ENCODE measurements at places on chromosomes 4 and X. TPM values are rescaled to one million over a fixed set of nuclear protein-coding genes. Genes with fewer than 3 reads are reported as not detected.
A peak's percentile ranks its signal among the peaks of the same experiment; 100 is the strongest.

DNA sequence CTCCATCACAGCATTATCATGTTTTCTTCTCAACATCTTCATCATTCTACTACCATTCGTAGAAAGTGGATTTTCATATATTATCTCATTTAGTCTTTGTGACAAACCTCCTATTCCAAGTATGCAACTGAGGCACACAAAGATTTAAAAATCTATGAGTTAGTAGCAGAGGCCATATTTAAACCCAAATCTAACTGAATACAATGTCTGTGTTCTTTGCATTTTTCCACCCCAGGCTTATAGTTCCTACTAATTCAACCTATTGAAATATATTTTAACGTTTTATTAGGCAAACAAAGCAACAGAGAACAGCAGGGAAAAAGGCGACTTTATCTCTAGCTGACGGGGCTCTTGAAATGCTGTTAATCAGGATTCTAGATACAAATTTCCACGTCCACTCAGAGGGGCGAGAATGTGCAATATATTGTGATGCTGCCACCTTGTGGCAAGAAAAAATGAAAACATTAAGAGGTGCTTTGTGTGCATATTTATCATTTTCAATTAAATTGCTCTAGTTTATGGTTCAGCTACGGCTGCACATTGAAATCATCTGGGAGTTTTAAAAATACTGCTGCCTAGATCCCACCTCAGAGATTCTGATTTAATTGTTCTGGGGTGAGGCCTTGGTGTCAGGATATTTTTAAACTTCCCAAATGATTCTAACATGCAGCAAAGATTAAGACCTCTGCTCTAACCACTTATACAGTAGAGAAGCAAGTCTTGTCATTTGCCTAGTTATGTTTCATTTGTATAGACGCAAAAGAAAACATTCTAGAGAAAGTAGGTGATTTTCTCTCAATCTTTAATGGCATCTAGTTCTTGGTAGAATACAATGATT, 315.9 kb downstream of the MAPK10 start:
- H3K27me3 ChIP-seq, result no peaks in the 10 kb centered on the region
- H3K27ac ChIP-seq, result no peak overlapping the region
- no peak for DNase-seq

GRCh38 chrX:42797651-42798269, 19.8 kb upstream of the PPP1R2C start:
- no peaks in the 10 kb centered on the region for H3K36me3 ChIP-seq
- H3K27me3 ChIP-seq, result no peaks in the 10 kb centered on the region
- H3K27ac ChIP-seq, result no peak overlapping the region
- H3K4me1 ChIP-seq, result no peaks in the 10 kb centered on the region

GRCh38 chrX:109489174-109489573, 7.3 kb upstream of the GUCY2F start:
- no peak overlapping the region for H3K27ac ChIP-seq
- H3K4me1 ChIP-seq, result no peaks in the 10 kb centered on the region
- no peaks in the 10 kb centered on the region for H3K36me3 ChIP-seq
- no peaks in the 10 kb centered on the region for H3K27me3 ChIP-seq
- no peak overlapping the region for H3K4me3 ChIP-seq

DNA sequence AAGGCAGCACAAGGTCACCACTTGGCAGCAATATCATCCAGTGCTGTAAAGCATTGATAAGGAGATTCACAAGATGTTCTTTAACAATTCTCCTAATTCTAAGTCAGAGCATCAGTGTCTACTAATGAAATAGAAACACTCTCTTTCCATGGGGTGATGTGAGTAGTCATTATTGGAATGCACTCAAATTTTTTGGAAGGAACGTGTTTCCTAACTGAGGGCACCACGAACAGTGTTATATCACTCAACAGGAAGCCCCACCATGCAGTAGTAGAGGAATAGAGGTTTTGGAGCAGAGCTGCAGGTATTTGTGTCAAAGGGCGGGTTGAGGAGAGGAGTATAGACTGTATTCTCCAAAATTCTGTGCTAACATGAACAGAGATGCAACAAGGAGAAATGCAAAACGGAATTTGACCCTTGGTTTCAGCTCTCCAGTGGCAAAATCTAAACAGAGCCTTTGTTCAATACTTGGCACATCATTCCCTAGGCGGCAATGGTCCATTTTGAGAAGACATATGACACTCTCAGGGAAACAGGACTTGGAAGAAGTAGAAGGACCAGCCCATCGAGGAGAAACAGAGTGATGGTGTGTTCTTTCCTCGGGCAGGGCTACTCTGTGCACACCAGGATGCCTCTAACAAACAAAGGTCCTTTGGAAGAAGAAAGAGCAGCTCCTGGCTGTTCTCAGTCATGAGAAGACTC, 98.9 kb downstream of the CPEB2 start:
- no peaks in the 10 kb centered on the region for H3K27me3 ChIP-seq
- DNase-seq, result no peak
- no peaks in the 10 kb centered on the region for H3K36me3 ChIP-seq
- H3K4me3 ChIP-seq, result no peak overlapping the region
- H3K27ac ChIP-seq, result no peak overlapping the region
- no peaks in the 10 kb centered on the region for H3K4me1 ChIP-seq

GRCh38 chrX:31136144-31136611, 64.3 kb upstream of the FTHL17 start:
- H3K27me3 ChIP-seq, result no peaks in the 10 kb centered on the region
- H3K4me1 ChIP-seq, result no peaks in the 10 kb centered on the region
- H3K4me3 ChIP-seq, result no peak overlapping the region
- H3K27ac ChIP-seq, result no peak overlapping the region
- DNase-seq, result no peak
- no peaks in the 10 kb centered on the region for H3K36me3 ChIP-seq

GRCh38 chrX:148854306-148854705, 353.9 kb downstream of the AFF2 start:
- no peak overlapping the region for H3K4me3 ChIP-seq
- no peaks in the 10 kb centered on the region for H3K36me3 ChIP-seq
- DNase-seq, result no peak
- H3K27me3 ChIP-seq, result no peaks in the 10 kb centered on the region

DNA sequence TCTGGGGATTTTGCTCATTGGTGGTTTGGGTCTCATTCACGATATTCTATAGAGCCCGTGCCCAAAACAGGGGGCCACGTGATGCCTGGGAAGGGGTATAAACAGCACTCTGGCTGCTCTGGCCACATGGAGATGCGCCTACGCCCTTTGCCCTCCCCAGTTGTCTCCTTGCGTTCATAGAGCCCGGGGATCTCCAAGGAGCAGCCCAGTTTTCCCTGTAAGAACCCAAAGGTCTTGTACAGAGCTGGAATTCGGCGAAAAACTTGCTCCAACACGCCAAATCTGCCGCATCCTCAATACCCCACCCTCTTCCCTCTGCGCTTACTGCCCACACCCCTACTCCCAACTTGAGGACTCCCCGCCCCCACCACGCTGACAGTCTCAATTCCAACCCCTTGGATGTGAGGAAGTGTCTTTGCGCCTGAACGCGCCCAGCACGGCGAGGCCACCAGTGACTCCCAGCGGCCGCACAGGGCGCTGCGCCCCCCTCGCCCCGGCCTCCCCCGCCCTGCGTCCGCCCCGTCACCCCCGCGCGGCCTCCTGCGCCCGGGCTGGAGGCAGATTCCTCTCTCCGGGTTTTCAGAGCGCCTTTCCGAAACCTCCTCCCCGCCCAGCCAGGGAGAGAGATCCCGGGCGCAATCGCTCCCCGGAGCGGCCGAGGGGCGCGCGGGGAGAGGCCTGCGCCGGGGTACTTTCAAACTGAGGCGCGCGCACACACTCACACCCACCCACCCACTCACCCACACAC, at the start of gene NHS:
NHS (plus strand) TSS at position 582 of the 748 bp plus-strand sequence. CDS start 558 bp downstream, outside the sequence.
- H3K27me3 ChIP-seq, result no peaks in the 10 kb centered on the region
- no peaks in the 10 kb centered on the region for H3K36me3 ChIP-seq
- DNase-seq, result peak; percentile 77
- H3K27ac ChIP-seq, result no peak within 1 kb of the TSS

- H3K27me3 ChIP-seq, result no peaks in the 10 kb centered on the region
- no peak for DNase-seq
- H3K4me3 ChIP-seq, result no peak overlapping the region
- no peaks in the 10 kb centered on the region for H3K36me3 ChIP-seq
Observed at GRCh38 chr4:35087218-35087617, 1157.1 kb downstream of the ARAP2 start.

GRCh38 chr4:108794136-108794535, 31.3 kb upstream of the ETNPPL start:
- DNase-seq, result peak; percentile 44
- no peak overlapping the region for H3K4me3 ChIP-seq
- no peaks in the 10 kb centered on the region for H3K36me3 ChIP-seq
- H3K27ac ChIP-seq, result no peak overlapping the region

- H3K36me3 ChIP-seq, result no peaks in the 10 kb centered on the region
- H3K27ac ChIP-seq, result no peak overlapping the region
- no peak for DNase-seq
- H3K27me3 ChIP-seq, result no peaks in the 10 kb centered on the region
- H3K4me3 ChIP-seq, result no peak overlapping the region
- H3K4me1 ChIP-seq, result peaks cover 10% of the 10 kb centered on the region
Observed at GRCh38 chrX:67596839-67597790, 53.3 kb downstream of the AR start.

- no peaks in the 10 kb centered on the region for H3K4me1 ChIP-seq
- H3K4me3 ChIP-seq, result no peak overlapping the region
- no peak overlapping the region for H3K27ac ChIP-seq
- no peaks in the 10 kb centered on the region for H3K27me3 ChIP-seq
Observed at GRCh38 chr4:31458813-31459212, 738.6 kb downstream of the PCDH7 start.

- H3K27ac ChIP-seq, result no peak overlapping the region
- no peaks in the 10 kb centered on the region for H3K4me1 ChIP-seq
- H3K4me3 ChIP-seq, result no peak overlapping the region
- no peak for DNase-seq
- H3K27me3 ChIP-seq, result no peaks in the 10 kb centered on the region
- H3K36me3 ChIP-seq, result no peaks in the 10 kb centered on the region
Observed at GRCh38 chr4:26789208-26789607, 71.4 kb upstream of the STIM2 start.

GRCh38 chrX:130799393-130799792, 103.6 kb downstream of the ENOX2 start:
- H3K4me1 ChIP-seq, result no peaks in the 10 kb centered on the region
- H3K36me3 ChIP-seq, result no peaks in the 10 kb centered on the region
- H3K27ac ChIP-seq, result no peak overlapping the region
- no peaks in the 10 kb centered on the region for H3K27me3 ChIP-seq
- H3K4me3 ChIP-seq, result no peak overlapping the region

- no peak for DNase-seq
- peaks cover 18% of the 10 kb centered on the region for H3K36me3 ChIP-seq
- H3K27ac ChIP-seq, result no peak overlapping the region
- H3K4me1 ChIP-seq, result no peaks in the 10 kb centered on the region
- H3K27me3 ChIP-seq, result no peaks in the 10 kb centered on the region
Observed at GRCh38 chrX:23736030-23736429, 7.0 kb downstream of the ACOT9 start.

DNA sequence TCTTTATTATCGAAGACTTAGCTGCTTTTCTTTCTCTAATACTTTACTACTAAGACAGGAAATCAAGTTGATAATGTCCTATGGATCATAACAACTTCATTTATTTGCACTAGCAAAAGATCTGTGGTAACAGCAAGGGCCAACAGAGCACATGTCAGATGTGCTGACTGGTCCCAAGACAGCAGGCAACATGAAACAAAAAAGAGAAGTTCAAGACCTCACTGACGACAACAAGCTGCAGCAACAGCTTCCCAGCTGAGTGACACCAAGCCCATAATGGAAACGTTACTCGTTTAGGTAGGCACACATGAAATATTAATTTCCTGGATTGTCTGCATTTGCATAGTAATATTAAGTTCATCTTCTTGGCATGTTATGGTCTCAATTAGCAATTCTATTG, 126.9 kb downstream of the UNC5C start:
- H3K27me3 ChIP-seq, result no peaks in the 10 kb centered on the region
- H3K36me3 ChIP-seq, result no peaks in the 10 kb centered on the region
- H3K4me3 ChIP-seq, result no peak overlapping the region
- no peaks in the 10 kb centered on the region for H3K4me1 ChIP-seq
- H3K27ac ChIP-seq, result no peak overlapping the region

- no peak overlapping the region for H3K27ac ChIP-seq
- H3K36me3 ChIP-seq, result no peaks in the 10 kb centered on the region
- H3K27me3 ChIP-seq, result no peaks in the 10 kb centered on the region
- no peak overlapping the region for H3K4me3 ChIP-seq
Observed at GRCh38 chr4:146470604-146471003, 51.1 kb downstream of the SLC10A7 start.

The TRAPPC2 gene
- total RNA-seq, result 14.3 TPM

The FGFBP1 gene
- not detected for total RNA-seq

The PABPC1L2A gene
- total RNA-seq, result not detected

The HSFX4 gene
- not detected for total RNA-seq
